ENCODE measurements at places on chromosomes 16 and 17.

DNA sequence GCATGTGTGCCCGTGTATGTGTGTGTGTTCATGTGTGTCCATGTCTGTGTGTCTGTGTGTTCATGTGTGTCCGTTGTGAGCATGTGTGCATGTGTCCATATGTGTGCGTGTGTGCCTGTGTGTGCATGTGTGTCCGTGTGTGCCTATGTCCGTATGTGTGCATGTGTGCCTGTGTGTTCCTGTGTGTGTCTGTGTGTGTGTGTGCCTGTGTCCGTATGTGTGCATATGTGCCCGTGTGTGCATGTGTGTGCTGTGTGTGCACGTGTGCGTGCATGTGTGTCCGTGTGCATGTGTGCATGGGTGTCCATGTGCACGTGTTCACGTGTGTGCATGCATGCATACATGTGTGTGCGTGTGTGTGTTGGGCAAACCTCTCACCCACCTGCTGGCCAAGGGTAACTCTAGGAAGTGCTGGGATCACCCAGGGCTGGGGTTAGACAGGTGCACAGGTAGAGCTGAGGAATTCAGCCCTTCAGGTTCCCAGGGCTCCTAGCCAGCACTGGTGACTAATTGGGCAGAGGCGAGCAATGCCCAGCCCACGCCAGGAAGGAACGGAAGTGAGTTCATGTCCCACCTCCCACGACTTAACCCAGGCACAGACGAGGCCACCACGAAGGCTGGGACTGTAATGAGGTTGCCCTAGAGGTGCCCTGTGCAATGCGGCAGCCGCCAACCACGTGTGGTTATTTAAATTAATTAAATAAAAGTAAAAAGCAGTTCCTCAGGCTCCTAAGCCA lies 8.2 kb upstream of the CSNK1D start:
- DNase-seq, result no peak

DNA sequence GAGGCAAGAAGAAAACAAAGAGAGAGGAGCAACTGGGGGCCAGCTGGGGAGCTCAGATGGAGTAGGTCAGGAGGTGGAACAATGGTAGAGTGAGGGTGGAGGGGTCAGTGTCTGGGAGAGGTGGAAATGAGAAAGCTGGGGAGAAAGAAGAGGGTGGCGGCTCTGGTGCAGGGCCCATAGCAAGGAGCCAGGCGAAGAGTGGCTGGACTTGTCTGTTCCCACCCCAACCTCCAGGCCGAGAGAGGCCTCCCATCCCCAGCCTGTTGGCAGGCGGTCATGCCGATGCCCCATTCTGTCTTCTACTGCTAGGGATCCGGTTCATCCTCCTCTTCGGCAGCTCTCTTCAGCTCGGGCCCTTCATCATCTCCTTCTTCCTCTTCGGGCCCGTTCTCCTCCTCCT lies 31.3 kb downstream of the AP1G1 start:
- DNase-seq, result no peak

GRCh38 chr16:56047307-56048234 lies 143.7 kb upstream of the GNAO1 start:
- DNase-seq, result no peak

- no peak for DNase-seq
Measured at GRCh38 chr17:6868582-6868981, 37.1 kb upstream of the TEKT1 start.

DNA sequence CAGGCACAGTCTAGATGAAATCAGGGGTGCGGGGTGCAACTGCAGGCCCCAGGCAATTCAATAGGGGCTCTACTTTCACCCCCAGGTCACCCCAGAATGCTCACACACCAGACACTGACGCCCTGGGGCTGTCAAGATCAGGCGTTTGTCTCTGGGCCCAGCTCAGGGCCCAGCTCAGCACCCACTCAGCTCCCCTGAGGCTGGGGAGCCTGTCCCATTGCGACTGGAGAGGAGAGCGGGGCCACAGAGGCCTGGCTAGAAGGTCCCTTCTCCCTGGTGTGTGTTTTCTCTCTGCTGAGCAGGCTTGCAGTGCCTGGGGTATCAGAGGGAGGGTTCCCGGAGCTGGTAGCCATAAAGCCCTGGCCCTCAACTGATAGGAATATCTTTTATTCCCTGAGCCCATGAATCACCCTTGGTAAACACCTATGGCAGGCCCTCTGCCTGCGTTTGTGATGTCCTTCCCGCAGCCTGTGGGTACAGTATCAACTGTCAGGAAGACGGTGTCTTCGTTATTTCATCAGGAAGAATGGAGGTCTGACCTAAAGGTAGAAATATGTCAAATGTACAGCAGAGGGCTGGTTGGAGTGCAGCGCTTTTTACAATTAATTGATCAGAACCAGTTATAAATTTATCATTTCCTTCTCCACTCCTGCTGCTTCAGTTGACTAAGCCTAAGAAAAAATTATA lies 1.6 kb downstream of the HBA1 start:
- no peak for DNase-seq

DNA sequence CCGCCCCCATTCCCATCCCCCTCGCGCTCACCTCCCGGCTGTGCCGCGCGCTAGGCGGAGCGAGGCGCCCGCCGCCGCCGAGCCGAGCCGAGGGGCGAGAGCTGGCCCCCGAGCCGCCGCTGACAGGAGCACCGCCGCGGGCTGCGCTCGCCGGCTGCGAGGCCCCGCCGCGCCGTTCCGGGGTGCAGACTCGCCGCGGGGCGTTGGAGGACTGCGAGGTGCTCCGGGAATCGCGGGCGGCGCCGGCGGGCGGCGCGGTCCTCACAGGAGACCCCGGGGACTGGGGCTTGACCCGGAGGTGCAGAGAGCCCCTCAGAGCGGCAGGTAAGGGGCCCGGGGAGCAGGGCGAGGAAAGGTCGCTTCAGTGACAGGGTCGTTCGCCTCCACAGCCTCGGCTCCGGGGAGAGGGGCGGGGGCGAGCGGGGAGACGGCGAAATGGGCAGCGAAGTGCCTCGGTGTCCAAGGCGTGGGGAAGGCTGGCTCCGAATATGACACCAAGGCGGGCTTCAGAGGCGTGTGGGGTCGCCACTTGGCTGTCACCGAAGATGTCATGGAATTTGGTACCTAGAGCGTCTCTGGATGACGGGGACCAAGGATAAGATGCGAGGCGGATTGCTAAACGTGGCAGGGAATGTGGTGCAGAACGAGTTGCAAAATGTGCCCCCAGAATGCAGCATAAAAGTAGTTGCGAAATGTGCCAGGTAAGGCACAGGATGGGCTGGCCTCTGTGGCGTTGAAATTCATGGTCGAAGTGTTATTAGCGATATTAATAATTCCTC lies 580 bp downstream of the TANC2 start:
- no peak for DNase-seq

DNA sequence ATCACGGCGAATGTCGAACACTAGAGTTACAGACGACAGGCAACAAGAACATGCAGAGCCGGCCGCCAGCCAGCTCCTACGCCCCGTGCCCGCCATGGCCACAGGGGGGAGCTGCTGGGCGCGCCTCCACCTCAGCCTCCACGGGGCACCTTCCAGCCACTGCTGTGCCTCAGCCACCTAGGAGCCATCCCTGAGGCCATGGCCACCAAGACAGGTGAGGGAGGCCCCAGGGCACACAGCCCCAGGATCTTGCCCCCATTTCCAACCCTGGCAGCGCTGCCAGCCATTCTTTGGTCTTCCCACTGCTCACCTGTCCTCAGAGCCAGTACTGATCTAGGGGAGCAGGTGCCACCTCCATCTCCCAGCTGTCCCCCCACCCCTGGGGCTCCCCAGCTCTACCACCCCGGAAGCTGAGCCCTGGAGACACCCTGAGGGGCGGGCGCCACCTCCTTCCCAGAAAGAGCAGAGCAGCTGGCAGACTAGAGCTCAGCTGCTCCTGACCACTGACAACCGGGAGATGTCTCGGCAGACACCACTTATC lies 11.8 kb downstream of the GNPTG start:
- DNase-seq, result no peak

GRCh38 chr17:48441231-48441711 lies 11.3 kb upstream of the SKAP1 start:
- no peak for DNase-seq

GRCh38 chr17:65078441-65079160 lies 22.1 kb upstream of the GNA13 start:
- DNase-seq, result no peak

- DNase-seq, result no peak
Measured at GRCh38 chr17:61175298-61176142, 224.1 kb upstream of the TBX2 start.

GRCh38 chr16:64390102-64390501 lies 731.8 kb downstream of the CDH11 start:
- DNase-seq, result no peak

DNA sequence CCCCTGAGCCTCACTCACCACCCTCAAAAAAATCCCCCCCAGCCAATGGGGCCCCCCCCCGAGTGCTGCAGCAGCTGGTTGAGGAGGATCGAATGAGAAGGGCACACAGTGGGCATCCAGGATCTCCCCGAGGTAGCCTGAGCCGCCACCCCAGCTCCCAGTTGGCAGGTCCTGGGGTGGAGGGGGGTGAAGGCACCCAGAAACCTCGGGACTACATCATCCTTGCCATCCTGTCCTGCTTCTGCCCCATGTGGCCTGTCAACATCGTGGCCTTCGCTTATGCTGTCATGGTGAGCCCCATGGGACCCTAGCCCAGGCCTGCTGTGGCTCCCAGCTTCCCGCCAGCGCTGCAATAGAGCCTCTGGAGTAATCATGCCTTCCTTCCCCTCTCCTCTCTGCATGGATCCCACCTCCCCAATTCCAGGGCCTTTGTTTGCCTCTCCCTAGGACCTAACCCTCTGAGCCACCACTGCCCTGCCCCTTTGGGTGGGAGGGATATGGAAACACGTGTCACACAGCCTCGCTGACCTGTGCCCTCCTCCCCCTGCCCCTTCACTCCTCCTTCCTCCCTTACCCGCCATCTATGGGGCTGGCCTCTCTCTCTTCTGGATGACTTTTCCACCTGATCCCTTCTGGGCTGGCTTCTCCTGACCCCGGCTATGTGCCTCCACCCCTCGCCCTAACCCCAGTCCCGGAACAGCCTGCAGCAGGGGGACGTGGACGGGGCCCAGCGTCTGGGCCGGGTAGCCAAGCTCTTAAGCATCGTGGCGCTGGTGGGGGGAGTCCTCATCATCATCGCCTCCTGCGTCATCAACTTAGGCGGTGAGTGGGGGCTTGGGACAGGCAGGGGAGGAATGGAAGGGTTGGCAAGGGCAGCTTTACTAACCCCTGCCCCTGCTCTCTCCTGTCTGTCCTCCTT lies 1.9 kb downstream of the PRRT2 start:
- DNase-seq, result no peak

DNA sequence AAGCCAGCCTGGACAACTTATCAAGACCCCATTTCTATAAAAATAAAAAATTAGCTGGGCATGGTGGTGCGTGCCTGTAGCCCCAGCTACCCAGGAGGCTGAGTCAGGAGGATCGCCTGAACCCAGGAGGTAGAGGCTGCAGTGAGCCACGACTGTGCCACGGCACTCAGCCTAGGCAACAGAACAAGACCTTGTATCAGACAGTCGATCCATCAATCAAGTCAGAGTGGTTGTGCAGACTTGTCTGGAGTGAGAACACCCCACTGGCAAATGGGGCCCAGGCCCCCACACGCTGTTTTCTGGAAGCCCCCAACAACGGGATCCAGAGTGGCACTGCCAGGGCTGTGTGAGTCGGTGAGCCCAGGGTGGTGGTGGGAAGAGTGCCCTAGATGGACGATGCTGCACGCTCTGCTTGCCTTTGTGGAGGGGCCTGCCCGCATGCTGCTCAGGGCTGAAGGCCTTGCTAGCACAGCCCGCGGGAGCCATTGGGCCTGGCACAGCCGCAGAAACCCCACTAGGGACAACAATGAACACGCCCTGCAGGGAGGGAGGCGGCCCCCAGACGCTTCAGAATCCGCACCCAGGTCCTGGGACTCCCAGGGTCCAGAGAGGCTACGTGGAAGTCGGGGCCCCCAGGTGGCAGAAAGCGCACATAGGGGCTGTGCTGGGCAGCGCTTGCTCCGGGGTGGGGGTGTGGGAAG lies 80.1 kb upstream of the GNG13 start:
- DNase-seq, result no peak
